HL-60 (cell line): ENCODE measurements at places on chromosomes 11 and 22.

GRCh38 chr22:20028855-20029549 is 8.1 kb downstream of the TANGO2 start:
- DNase-seq = no peak

DNA sequence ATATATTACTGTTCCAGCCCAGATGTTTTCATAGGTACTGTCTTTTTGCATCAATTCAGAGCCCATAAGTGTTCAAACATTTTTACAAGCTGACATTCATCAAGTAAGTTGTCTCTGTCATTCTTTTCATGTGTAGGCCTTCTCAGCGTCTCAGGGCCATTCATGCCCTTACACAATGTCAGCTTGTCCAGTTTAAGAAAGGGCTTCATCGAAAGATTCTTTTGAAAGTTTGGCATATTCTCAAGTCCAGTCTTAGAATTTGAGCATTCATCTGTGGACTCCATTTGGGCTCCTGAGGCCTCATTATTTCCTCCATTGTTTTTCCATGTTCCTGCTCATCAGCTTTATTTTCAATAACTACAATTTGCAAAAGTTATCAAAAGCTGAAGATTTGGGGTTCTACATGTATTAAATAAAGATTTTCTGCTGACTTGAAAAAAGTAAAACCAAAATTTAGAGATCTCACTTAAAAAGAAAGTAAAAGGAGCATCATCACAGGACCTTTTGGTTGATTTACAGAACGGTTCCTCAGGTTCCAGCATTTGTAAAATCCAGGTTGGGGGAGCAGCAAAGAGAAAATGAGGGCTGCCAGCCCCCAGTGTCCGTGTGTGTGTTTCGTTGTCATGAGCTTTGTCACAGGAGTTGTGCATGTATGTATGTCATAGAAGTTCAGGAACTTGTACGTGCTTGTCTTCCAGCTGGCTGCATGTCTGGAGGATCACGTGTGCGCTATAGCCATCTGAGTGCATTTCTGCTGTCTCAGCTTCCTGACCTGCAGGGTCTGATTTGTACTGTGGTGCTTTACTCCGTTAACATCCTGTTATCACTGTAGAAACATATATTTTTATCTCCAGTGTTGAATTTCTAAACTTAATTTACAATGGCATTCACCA is 15.6 kb downstream of the MOV10L1 start:
- no peak for DNase-seq

GRCh38 chr11:65777821-65778361 is 2.9 kb downstream of the AP5B1 start:
- no peak for DNase-seq

DNA sequence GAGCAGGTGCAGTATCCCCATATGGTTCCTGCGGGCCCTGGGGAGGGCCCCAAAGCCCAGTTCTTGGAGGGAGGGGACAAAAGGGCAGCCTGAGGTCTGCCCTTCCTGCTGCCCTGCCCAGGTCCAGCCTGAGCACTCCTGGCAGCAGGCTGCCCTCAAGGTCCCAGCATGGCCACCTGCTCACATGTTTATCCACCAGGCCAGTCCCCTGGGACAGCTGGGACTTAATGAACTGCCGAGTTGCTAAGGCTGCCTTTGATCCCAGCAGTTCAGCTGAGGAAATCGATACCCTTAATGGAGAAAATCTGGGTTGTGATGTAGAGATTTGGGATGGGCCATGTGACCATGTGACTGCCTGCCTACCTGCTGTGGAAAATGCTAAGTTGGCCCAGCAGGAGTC is 146.2 kb downstream of the TRIM29 start:
- DNase-seq = no peak

GRCh38 chr22:20436307-20436767 is 1.3 kb downstream of the SCARF2 start:
- no peak for DNase-seq
